Activated CD4-positive, alpha-beta memory T cell treated with anti-CD3 and anti-CD28 coated beads for 36 hours (primary cell): ENCODE measurements at places on chromosomes 12 and 14.
A peak's percentile ranks its signal among the peaks of the same experiment; 100 is the strongest.

DNA sequence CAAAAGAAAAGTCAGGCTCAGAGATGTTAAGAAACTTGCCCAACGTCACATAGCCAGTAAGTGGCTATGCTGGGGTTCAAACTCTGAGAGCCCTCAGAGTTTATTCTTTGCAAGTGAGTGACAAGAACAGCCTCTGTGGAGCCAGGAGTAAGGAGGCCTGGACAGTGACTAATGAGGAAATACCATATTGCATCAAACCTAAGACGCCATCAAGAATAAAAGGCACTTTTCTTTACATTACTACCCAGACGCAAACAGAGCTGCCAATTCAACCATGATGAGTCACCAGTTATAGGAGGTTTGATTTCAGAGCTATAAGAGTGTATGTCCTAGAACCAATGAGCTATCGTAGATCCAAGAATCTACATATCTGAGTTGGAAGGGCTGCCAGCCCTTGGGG lies 9.4 kb downstream of the TNFRSF1A start:
- no peak for DNase-seq

DNA sequence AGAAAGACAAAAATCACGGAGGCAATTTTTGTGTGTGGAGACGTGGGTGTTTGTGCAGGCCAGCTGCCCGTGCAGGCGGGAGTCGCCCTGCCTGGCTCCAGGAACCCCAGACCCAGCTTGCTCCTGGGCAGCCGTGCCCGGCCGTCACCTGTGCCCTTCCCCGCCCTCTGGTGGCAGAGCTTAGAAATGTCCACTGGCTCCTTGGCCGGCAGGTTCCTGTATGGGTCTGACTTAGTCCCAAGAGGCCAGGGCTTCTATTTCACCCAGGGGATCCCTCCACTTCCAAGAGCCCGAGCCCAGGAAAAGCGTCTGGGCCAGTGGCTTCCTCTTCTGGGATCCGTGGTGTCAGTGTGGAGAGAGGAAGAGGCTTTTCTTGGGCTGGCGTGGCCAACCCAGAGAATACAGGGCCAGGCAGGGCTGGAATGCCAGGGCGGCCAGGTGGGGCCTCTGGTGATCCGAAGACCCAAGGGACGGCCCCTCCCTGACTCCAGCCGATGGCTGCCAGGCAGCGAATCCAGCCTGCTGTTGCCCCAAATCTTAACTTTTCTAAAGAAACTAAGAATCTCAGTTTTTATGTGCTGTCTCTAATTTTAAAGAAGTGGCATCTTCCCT lies 120.9 kb downstream of the TMEM132C start:
- peak; percentile 34 for DNase-seq

DNA sequence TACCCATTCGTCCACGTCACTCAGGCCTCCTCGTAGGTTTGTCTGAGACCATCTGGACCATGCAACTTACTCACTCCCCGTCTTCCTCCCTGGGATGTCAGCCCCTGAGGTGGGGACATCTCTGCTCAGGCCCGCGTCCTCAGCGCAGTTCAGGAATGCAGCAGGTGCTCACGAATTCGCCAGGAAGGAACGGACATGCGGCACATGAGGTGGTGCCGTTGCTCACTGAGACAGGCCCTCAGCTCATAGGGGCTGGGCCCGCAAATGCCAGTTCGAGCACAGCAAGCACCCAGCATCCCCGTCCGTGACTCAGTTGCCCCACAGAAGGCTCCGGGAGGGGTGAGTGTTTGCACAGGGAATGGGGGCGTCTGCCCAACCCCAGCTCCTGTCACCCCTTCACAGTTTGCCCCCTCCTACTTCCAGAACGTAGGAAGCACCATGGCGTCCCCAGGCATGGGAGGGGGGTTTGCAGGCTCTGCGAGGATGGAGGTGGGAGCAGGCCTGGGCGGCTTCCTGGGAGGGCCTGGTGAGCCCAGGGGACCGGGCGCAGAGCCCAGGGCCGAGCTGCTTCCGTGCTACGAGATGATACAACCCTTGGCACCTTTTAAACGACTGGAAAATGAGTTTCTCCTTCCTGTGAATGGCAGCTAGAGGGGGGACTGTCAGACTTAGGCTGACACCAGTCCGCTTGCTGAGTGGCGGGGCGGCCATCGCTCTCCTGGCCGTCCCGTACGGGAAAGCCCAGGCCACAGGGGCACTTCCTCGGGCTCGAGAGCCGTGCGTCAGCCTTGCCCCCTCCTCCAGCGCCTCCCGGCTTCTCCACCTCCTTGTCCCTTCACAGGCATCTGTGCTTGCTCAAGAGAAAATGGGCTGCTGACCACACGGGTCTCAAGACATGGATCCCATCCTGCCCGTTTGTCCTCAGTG lies 6.9 kb downstream of the GALNT9 start:
- no peak for DNase-seq

DNA sequence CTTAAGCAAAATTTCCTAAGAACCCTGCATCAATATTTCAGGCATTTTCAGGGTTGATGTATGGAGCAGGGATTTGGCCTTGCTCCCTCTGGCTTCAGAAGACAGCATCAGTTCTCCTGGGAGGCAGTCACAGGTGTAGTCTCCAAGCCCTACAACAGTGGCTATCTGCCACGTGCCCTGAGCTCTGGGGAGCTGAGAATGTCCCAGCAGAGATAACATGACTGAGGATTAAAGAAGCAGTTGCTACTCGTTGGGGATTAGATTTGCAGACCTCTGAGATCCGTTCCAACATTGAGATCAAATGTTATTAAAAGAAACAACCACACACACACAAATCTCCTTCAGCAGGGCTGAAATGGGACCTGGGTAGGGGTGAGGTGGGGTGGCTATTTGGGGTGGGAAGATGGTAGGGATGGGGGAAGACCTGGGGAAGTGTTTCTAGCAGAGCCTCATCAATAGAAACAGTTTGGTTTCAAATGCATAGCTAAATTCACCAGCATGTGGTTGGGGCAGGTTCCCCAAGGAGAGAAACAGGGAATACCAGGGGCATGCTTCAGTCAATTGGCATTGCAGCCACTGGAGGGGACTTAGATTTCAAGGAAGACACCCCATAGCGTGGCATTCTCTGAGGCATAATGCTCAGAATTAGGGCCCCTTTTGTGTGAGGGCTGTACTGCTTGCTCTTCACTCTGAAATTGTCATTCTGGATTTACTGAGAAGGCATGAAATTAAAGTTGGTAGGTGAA lies 15.2 kb upstream of the FAM234B start:
- DNase-seq, result no peak

GRCh38 chr14:75577090-75577489 lies 1.3 kb upstream of the FLVCR2 start:
- no peak for DNase-seq

- no peak for DNase-seq
Measured at GRCh38 chr12:79055926-79056674, 191.5 kb downstream of the SYT1 start.
